ENCODE measurements at places on chromosomes 7 and 10.

GRCh38 chr10:1255118-1255517 lies 198.9 kb downstream of the WDR37 start:
- no peak for DNase-seq

GRCh38 chr7:30252885-30253795 lies 31.3 kb upstream of the ZNRF2 start:
- no peak for DNase-seq

DNA sequence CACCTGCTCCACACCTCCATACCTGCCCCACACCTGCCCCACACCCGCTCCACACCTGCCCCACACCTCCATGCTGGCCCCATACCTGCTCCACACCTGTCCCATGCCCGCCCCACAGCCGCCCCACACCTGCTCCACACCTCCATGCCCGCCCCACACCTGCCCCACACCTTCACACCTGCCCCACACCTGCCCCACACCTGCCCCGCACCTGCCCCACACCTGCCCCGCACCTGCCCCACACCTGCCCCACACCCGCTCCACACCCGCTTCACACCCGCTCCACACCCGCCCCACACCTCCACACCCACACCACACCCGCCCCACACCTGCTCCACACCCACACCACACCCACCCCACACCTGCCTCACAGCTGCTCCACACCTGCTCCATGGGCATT lies 53.0 kb downstream of the PARP12 start:
- DNase-seq, result no peak

- no peak for DNase-seq
These were observed 32.6 kb upstream of the TECTB start for GRCh38 chr10:112250555-112250954.

DNA sequence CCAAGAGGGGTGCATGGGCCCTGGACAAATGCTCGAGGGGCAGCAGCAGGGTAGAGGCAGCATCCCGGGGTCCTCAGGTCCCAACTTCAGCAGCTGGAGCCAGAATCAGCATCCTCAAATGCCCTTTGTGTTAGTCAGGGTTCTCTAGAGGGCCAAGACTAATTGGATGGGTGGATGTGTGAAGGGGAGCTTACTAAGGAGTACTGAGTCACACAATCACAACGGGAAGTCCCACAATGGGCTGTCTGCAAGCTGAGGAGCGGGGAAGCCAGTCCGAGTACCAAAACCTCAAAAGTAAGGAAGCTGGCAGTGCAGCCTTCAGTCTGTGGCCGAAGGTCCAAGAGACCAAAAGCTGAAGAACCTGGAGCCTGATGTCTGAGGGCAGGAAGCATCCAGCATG lies 162.9 kb upstream of the TCERG1L start:
- DNase-seq, result no peak

- no peak for DNase-seq
These were observed 32.7 kb upstream of the DLD start for GRCh38 chr7:107858280-107858679.

- no peak for DNase-seq
These were observed 23.2 kb upstream of the ARHGAP22 start for GRCh38 chr10:48627984-48628609.

GRCh38 chr7:50455658-50456057 lies 5.5 kb upstream of the FIGNL1 start:
- no peak for DNase-seq

DNA sequence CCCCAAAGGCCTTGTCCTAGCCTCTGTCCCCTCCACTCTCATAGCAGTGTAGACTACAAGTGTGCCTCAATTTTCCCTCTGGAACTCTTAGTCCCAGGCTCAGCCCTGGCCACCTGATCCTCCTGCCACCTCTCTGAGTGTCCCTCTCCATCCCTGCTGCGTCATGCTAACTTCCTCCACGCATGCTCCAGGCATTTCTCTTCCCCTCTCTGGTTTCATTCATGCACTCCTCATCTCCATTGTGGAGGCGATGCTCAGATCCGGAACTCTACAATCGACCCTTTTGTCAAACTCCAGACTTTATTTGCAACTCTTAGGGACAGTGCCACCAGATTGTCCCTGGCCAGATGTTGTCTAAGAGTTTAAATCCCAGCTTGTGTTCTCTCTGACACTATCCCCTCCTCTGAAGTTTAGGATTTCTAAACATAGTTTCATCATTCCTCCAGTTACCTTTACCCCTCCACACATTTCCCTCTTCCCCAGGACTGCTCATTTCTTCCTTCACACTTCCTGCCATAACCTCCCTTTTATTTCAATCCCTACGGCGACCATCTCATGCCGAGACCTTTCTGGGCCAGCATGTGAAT lies 492.6 kb downstream of the PLXNA4 start:
- DNase-seq, result no peak

- peak; percentile 94 for DNase-seq
These were observed 285.6 kb downstream of the HGF start for GRCh38 chr7:81484261-81484660.

Measured in ELF-1 (cell line).